ENCODE measurements at places on chromosomes 2 and 18.

- DNase-seq, result no peak
Observed at GRCh38 chr2:240782886-240783818, 36.9 kb downstream of the KIF1A start.

DNA sequence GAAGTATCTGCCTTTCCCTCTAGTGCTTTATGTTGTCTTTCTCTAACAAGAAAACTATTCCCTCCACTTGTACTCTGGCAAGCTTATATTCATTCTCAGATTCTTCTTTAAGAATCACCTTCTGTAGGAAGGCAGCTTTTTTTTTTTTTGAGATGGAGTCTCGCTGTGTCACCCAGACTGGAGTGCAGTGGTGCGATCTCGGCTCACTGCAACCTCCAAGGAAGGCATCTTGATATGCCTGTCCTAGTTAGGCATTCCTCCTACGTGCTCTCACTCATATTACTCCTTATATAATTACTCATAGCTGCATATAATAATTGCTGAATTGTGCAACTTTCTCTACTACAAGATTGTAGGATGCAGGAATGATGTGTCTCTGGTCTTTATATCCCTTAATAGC lies 15.8 kb downstream of the NDUFS1 start:
- no peak for DNase-seq

- no peak for DNase-seq
Observed at GRCh38 chr2:119324685-119325270, 41.9 kb downstream of the C2orf76 start.

GRCh38 chr18:21057112-21057511 lies 54.5 kb downstream of the ROCK1 start:
- DNase-seq, result no peak

- DNase-seq, result no peak
Observed at GRCh38 chr2:152222975-152223637, 47.5 kb upstream of the STAM2 start.

DNA sequence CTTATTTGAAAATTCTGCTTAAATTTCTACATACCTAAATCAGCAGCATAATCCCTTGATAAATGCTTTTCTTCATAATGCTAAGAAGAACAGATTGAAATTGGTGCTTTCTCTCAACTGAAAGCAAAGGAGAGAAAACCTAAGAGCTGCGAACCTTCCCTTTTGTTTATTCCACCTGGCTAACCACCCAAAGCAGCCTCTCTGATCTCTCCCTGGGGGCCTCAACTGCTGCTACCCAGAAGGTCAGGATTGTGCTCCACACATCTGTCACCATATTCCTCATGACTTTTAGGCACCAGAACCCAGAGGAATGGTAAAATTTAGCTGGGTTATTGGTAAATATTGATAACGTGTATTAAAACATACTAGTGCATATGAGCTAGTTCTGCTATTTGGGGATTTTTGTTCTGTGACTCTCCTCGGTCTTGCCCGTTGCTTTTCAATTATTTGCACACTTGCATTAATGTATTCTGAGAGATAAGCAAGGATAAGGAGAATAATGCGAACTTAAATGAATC lies 334.1 kb downstream of the RIT2 start:
- DNase-seq, result no peak

- DNase-seq, result no peak
Observed at GRCh38 chr2:127059559-127059958, 47.4 kb downstream of the BIN1 start.

DNA sequence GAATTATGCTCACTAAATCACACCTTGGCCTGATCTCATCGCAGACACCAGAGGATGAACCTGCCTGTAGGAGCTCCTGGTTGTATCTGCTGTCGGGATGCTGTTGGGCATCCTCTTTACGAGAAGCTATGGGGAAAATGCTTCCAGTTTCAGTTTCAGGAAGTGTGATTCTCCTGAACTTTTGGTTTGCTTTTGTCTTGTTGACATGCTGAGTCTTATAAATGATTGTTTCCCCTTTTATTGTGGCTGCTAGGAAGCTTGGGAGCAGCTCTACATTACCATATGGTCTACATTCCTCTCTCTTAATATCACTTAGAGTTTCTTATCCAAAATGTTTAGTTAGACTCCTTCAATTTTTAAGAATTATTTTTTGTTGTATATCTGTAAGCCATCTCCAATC lies 227.5 kb downstream of the MTX2 start:
- no peak for DNase-seq

GRCh38 chr2:232299927-232300674 lies 78.5 kb upstream of the ALPP start:
- DNase-seq, result no peak

GRCh38 chr2:16674154-16674553 lies 8.5 kb upstream of the CYRIA start:
- no peak for DNase-seq

- DNase-seq, result no peak
Observed at GRCh38 chr2:217975626-217976025, 27.2 kb downstream of the TNS1 start.
